ENCODE measurements at places on chromosomes 2 and 18. TPM values are rescaled to one million over a fixed set of nuclear protein-coding genes. Genes with fewer than 3 reads are reported as not detected.

The SLC4A5 gene
- total RNA-seq, result 9.1 TPM

The KCNF1 gene
- total RNA-seq, result not detected

- peaks cover 2% of the 10 kb centered on the region for H3K4me1 ChIP-seq
- no peak overlapping the region for H3K27ac ChIP-seq
- no peaks in the 10 kb centered on the region for H3K36me3 ChIP-seq
- DNase-seq, result no peak
- H3K4me3 ChIP-seq, result no peak overlapping the region
- H3K27me3 ChIP-seq, result peaks cover 17% of the 10 kb centered on the region
These were observed 74.7 kb downstream of the KLHL14 start for GRCh38 chr18:32698153-32698552.

DNA sequence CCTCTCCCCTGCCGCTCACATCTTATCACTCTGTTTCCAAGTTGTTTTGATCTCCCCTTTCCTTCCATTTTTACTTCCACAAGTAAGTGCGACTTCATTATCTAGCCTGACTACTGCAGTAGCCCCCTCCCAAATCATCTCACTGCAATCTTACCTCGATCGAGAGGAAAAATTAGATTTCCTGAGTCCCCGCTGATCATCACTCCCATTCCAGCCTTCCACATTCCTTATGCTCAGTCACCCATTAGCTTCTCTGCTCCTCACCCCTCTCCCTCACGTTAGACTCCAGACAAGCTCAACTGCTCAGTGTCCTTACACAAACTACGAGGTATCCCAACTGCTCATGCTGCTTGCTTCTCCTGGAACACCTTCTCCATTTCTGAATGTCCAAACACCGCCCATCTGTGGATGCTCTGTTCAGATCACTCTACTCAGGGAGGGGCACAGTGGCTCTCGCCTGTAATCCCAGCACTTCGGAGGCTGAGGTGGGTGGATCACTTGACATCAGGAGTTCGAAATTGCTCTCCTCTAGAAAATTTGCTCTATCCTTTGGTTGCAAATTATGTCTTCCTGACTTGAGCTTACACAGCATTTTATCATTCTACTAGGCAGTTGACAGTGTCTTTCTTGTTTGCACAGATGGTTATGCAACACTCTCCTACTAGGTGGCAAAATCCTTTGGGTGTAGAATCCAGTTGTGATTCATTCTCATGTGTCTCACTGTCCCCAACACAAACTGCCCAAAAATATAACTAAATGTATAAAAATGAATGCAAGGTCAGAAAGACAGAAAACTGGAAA lies 96.5 kb downstream of the INO80D start:
- H3K27ac ChIP-seq, result peak overlapping the region; percentile 5
- H3K4me3 ChIP-seq, result no peak overlapping the region
- peaks cover 6% of the 10 kb centered on the region for H3K36me3 ChIP-seq

DNA sequence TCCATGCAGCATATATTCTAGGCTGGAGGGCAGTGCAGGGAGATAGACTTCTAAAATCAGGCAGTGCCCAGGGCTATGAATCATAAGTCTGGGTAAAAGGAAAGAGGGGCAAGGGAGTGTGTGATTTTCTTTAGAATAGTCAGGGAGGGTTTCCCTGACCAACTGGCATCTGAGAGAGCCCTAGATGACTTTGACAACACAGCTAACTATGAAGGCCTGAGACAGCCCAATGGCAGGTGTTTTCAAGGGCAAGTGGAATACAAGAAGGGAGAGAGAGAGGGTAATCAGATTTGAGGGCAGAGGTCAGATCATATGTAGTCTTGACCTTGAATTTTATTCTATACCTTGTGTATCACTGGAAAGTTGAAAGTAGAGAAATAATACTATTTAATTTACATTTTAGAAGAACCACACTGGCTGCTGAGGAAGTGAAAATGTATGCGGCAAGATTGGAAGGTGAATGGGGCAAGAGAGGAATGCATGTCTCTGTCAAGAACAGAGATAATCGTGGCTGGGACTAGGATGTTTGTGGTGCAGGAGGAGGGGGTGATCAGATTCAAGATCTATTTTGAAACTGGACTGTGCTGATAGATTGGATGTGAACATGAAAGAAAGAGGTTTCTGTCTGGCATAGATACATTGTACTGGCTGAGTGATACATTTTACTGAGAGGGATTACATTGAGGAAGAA lies 1.9 kb upstream of the ITGB6 start:
- peaks cover 6% of the 10 kb centered on the region for H3K4me1 ChIP-seq
- no peak overlapping the region for H3K4me3 ChIP-seq
- no peak for DNase-seq
- H3K36me3 ChIP-seq, result no peaks in the 10 kb centered on the region
- H3K27me3 ChIP-seq, result peaks cover 4% of the 10 kb centered on the region

- no peaks in the 10 kb centered on the region for H3K36me3 ChIP-seq
- H3K27me3 ChIP-seq, result no peaks in the 10 kb centered on the region
- H3K27ac ChIP-seq, result no peak overlapping the region
These were observed 227.3 kb upstream of the CCDC68 start for GRCh38 chr18:55186588-55186987.

The TGFA gene
- 1.9 TPM for total RNA-seq

DNA sequence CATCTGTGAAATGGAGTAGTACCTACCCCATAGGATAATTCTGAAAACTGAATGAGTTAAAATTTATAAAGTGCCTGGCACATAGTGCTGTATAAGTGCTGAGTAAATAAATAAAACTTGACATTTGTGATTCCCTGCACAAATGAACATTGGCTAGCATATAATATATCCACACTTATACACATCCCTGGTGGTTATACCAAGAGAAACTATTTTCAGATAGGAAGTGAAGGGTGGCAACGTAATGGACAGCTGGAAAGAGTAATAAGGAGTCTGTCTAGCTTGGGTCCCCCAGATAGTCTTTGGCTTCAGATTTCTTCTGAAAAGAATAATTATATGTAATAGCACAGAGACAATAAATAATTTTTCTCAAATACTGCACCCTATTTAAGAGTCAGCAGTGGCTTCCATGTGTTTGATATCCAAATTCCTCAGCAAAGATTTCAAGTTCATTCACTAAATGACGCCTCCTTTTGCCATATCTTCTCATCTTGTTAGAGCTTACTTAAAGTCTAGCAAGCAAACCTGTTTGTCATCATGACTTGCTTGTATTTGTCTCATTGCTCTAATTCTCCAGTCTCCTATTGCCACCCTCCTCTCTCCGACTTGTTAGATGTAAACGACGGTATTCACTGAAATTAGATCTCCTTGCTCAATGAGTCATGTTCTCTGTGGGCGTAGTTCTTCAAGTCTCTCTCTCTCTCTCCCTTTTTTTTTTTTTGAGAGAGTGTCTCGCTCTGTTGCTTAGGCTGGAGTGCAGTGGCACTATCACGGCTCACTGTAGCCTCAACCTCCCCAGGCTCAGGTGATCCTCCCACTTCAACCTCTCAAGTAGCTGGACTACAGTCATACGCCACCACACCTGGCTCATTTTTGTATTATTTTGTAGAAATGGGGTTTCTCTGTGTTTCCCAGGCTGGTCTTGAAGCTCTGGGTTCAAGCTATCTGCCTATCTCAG lies 8.7 kb upstream of the ADGRF3 start:
- H3K4me1 ChIP-seq, result peaks cover 36% of the 10 kb centered on the region
- H3K27ac ChIP-seq, result peak overlapping the region; percentile 96
- DNase-seq, result no peak
- H3K4me3 ChIP-seq, result no peak overlapping the region

- no peaks in the 10 kb centered on the region for H3K36me3 ChIP-seq
- no peaks in the 10 kb centered on the region for H3K4me1 ChIP-seq
- H3K27ac ChIP-seq, result no peak overlapping the region
These were observed 127.0 kb downstream of the TTC32 start for GRCh38 chr2:19774805-19775176.

The PDE1A gene
- total RNA-seq, result not detected

DNA sequence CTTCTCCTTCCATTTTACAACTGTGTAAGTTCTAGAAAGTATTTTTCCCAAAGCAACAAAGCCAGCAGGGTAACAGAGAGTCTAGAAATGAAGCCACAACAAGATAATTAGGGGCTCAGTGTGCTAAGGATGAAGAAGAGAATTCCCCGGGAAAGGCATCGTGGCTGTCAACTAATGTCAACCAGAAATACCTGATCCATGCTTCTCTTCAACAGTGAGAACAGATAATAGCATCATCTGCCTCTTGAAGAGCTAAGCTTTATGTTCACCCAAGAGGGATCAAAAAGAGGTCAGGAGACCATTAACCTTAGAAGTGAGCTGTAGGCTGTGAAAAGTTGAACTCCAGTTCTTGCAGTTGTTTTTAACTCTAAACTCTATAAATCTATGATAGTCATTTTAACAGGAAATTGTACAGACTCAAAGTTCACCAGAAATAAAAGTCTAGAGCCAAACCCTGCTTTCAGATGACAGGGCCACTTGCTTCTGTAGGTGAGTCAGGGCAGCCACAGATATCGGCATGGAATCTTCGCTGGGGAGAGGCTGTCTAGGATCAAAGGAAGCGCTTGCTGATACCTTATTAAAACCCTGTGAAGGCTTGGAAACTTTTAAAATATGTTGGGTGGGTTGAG lies 540.7 kb upstream of the ID2 start:
- no peak overlapping the region for H3K4me3 ChIP-seq
- no peaks in the 10 kb centered on the region for H3K4me1 ChIP-seq
- H3K27ac ChIP-seq, result no peak overlapping the region
- DNase-seq, result no peak
- H3K27me3 ChIP-seq, result no peaks in the 10 kb centered on the region
- H3K36me3 ChIP-seq, result peaks cover 2% of the 10 kb centered on the region

GRCh38 chr2:111122631-111123421 lies 2.1 kb downstream of the BCL2L11 start:
- peaks cover 5% of the 10 kb centered on the region for H3K36me3 ChIP-seq
- no peak for DNase-seq
- peaks cover 29% of the 10 kb centered on the region for H3K4me1 ChIP-seq
- H3K27ac ChIP-seq, result peak overlapping the region; percentile 47
- peaks cover 18% of the 10 kb centered on the region for H3K27me3 ChIP-seq

GRCh38 chr2:2703172-2703571 lies 372.1 kb upstream of the MYT1L start:
- H3K27ac ChIP-seq, result no peak overlapping the region
- H3K4me3 ChIP-seq, result peak overlapping the region; percentile 19
- DNase-seq, result no peak
- no peaks in the 10 kb centered on the region for H3K36me3 ChIP-seq

DNA sequence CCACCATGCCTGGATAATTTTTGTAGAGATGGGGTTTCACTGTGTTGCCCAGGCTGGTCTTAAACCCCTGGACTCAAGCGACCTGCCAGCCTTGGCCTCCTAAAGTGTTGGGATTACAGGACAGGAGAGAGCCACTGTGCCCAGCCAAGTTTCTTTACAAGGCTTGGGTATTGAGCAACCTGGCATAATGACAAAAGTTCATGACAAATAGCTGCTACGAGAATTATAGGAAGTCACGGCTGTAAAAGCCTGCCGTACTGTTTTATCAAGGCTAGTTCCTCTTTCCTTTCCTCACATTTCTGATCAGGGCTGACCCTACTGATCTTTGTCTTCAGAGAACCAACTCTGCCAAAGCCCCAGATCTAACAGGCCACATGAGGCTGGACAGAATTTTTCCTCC lies 490.4 kb upstream of the SPRED2 start:
- no peaks in the 10 kb centered on the region for H3K27me3 ChIP-seq
- no peaks in the 10 kb centered on the region for H3K4me1 ChIP-seq
- no peak overlapping the region for H3K27ac ChIP-seq
- DNase-seq, result no peak
- no peaks in the 10 kb centered on the region for H3K36me3 ChIP-seq

DNA sequence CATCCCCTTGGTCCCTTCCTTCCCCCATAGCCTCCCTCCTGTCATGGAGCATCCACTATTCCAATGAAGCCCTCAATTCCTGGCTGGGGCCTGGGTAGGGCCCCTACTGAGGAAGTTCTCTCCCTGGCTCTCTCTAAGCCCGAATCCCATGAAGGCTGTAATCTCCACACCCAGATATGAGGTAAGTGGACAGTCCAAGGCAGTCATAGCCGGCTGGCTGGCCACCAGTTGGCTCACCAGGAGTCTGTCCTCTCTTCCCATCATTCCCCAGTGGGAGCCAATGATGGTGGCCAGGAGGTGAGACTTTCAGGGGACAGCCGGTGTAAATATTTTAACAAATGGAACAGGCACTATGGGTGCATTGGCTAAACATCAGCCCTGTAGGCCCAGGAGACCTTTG lies 6.8 kb upstream of the TAF1B start:
- peaks cover 10% of the 10 kb centered on the region for H3K4me1 ChIP-seq
- peaks cover 6% of the 10 kb centered on the region for H3K27me3 ChIP-seq
- no peak for DNase-seq

DNA sequence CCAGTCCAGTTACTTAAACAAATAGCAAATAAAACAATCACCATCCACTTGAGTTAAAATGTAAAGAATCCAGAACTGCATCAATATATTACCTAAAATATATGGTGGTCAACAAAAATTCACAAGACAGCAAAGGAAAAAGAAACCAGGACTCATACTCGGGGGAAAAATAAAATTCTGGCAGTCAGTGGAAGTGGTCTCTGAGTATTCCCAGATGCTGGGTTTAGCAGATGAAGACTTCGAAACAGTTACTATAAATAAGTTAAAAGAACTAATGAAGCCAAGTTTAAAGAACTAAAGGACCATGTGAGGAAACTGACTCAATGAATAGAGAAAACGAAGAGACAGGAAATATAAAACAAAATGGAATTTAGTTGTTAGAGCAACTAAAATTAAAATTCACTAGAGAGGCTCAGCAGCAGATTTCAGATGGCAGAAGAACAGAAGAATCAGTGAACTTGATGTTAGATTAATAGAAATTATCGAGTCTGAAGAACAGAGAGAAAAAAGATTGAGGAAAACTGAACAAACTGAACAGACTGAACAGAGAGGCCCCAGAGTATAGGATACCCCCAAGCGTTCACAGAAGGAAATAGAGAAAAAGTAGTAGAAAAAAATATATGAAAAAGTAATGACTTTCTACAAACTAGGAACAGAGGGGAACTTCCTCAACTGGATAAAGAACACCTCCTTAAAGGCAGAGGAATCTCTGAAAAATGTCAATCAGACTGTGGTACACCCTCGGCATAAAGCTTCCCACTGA lies 27.9 kb downstream of the MGAT4A start:
- DNase-seq, result no peak
- H3K4me1 ChIP-seq, result peaks cover 61% of the 10 kb centered on the region
- H3K4me3 ChIP-seq, result peak overlapping the region; percentile 75
- no peaks in the 10 kb centered on the region for H3K27me3 ChIP-seq

The CTLA4 gene
- total RNA-seq, result 77.2 TPM

DNA sequence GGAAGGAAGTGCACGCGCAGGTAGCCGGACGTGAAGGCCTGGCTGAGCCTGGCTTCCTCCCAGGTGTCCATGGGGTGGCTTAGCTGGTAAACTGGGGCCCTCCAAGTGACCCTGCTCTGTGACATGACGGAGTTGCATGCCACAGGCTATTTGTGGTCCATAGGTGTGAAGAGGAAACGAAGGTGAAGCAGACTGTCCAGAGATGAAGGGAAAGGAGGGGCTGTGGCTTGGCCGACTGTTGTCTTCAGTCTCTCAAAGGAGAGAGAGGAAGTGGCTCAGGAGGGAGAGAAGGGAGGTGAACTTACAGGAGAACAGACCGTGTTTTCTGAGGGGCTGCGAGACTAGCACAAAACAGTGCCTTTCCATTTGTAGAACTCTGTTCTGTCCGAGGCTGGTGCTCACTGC lies 19.3 kb downstream of the INPP5D start:
- peak overlapping the region; percentile 99 for H3K27ac ChIP-seq
- peak overlapping the region; percentile 88 for H3K4me3 ChIP-seq
- peaks cover 10% of the 10 kb centered on the region for H3K36me3 ChIP-seq
- peaks cover 65% of the 10 kb centered on the region for H3K4me1 ChIP-seq

The SERPINB3 gene
- total RNA-seq, result not detected

GRCh38 chr18:8944871-8945245 lies 157.6 kb upstream of the NDUFV2 start:
- no peaks in the 10 kb centered on the region for H3K4me1 ChIP-seq
- H3K27me3 ChIP-seq, result peaks cover 20% of the 10 kb centered on the region
- no peak overlapping the region for H3K27ac ChIP-seq

GRCh38 chr2:15643791-15644585 lies 52.3 kb downstream of the DDX1 start:
- no peaks in the 10 kb centered on the region for H3K4me1 ChIP-seq
- H3K27me3 ChIP-seq, result peaks cover 11% of the 10 kb centered on the region
- H3K4me3 ChIP-seq, result no peak overlapping the region
- DNase-seq, result no peak
- no peak overlapping the region for H3K27ac ChIP-seq

All from T-helper 17 cell (primary cell).